ENCODE measurements at places on chromosomes 3 and 15.
A peak's percentile ranks its signal among the peaks of the same experiment; 100 is the strongest.

DNA sequence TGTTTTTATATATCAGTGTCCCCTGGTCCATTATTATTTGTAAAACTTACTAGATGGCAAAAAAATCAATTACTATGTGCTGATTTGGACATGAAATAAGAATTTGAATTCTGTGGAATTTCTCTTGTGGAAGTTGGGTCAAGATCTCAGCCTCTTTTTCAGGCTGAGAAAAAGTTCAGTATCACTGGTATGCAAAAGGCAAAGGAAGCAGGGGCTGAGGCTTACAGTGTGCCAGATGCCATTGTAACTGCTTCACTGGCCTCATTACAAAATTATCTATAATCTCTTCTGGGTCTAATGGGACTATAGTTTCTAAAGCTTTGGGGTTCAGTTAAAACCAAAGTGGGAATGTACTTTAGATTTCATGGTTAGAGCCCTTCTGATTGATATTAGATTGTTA is 125.9 kb upstream of the SLC7A14 start:
- no peak for DNase-seq

- no peak for DNase-seq
Observed at GRCh38 chr15:100169615-100170290, 172.0 kb downstream of the ADAMTS17 start.

GRCh38 chr3:73056014-73056844 is 5.2 kb upstream of the EBLN2 start:
- peak; percentile 39 for DNase-seq

GRCh38 chr3:24443476-24443875 is 51.2 kb downstream of the THRB start:
- DNase-seq = no peak

DNA sequence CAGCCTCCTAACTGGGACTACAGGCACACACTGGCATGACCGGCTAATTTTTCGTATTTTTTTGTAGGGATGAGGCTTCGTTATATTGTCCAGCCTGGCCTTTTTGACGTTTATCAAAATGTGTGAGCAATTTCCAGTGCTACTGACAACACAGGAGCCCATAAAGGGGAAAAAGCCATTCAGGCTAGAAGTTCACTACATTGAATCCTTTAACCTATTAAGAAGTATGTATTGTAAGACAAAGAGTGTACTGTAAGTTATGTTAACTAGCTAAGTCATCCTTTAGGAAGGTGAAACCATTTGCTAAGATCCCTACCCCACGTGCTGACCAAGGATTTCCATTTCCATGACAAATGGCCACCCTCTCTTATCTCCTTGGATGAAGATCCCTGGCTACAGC is 156.8 kb downstream of the FOXB1 start:
- DNase-seq = no peak

All from CD14-positive monocyte (primary cell).